Activated naive CD4-positive, alpha-beta T cell treated with Interleukin-2 at 50 U/mL for 16 hours (primary cell): ENCODE measurements at places on chromosomes 11 and 22.
A peak's percentile ranks its signal among the peaks of the same experiment; 100 is the strongest.

DNA sequence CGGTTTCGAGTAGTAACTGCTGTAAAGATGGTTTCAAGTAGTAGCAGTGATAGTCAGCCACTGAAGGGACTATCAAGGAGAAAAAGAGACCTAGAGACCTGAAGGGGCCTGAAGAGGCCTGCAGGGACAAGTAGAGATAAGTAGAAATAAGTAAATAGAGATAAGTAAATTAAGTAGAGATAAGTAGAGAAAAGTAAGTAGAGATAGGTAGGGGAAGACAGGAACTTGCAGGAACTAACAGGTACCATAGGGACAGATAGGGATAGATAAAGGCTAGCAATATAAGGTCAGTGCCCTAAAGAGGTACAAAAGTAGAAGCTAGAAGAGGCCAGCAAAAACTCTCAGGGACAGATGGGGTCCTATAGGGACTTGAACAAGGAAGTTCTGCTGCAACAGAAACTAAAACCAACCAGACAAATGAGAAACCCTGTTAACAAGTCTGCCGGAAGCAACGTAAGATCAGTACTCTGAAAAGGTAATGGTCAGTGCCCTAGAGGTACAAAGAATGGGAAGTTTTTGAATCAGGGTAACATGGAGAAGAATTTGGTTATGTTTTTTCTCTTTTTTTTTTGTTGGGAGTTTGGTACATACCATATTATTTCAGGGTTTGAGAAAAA lies 9.6 kb upstream of the SC5D start:
- no peak for DNase-seq

DNA sequence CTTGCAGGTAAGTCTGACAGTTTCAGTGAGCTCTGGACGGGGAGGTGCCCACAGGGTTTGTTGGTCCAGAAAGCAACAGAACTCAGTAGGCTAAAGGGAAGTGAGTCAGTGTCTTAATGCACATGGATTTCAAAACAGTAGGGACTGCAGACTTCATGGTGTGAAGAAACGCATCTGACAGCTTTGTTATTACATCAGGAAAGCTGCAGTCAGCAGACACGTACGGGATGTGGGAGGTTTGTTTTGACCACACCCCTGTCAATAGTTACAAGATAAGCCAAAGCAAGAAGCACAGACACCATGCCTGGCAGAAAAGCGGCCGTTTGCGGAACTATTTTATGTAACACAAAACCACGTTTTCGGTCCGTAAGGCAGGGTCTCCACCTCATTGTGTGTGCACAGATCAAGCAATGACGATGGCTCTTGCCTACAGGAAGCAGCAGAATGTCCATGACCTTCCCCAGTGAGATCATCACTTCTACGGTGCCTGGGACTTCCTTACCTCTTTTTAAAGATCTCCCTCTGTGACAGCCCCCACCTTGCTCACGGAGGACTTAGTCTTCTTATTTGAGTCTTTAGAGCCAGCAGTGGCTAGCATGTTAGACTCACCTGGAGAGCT lies 58.2 kb upstream of the FTH1 start:
- peak; percentile 64 for DNase-seq

DNA sequence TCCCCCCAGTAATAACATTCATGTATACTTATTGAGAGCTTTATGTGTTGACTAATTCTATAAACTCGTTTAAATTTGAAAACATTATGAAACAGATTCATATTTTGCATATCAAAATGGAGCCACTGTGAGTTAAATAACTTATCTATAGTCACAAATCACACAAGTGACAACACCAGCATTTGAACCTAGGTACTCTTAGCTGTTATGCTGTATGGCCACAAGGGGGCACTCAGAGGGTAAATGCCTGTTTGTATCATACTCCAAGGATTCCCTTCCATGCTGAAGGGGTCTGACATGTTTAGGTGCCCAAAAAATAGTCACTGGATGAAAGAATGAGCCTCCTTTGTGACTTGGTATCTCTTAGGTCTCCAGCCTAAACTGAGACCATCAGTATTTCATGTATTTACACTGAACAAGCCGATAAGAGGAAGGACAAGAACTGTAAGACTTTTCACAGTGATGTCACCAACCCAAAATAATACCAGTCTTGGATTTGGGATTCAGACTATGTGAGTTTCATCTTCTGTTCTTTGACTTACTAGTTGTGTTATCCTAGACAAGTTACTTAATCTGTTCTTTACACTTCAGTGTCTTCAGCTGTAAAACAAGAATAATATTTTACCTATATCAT lies 12.2 kb upstream of the OR52D1 start:
- DNase-seq = peak; percentile 13

DNA sequence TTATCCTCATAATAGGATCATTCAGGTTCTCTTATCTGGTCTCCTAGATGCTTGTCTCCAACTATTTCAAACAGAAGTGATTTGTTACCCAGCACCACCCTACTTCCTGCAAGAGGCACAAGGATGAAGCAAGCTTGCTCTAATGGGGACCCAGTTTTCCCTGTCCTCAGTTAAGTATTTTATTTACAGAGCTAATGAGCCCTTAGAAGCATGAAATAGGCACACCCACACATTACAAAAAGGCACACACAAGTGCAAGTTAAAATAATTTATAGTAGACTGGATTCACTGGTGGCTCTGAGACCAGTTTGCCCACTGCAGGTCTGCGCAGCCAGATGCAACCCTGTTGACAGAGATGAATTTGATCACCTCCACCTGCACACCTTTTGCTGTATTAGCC lies 167.5 kb downstream of the KIRREL3 start:
- no peak for DNase-seq

DNA sequence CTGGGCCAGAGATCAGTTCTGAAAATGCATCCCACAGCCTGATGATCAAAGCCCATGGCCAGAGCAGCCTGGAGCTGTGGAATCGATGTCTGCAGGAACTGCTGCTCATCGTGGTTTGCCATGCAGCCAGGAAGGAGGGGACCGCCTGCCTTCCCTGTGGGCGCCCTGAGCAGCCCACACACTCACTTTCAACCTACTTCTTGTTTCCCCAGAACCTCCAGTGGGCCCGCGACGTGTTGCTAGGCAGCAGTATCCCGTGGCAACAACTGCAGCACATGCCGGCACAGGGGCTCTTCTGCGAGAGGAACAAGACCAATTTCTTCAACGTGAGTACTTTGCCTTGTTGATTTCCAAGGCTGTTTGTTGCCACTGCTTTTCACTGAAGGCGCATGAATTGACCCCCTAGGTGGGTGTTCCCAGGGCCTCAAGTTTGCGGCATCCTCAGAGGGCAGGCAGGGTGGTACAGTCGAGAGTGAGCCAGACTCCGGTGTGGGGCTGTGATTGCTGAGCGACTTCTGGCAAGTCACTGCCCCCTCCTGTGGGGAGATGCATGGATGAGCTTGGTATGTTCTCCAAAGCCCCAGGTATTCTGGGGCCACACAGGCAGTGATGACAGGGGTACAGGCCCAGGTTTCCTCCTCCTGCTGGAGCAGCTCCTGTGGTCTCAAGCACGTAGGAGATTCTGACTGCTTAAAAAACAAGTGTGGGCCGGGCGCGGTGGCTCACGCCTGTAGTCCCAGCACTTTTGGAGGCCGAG lies 47.0 kb upstream of the SUSD2 start:
- DNase-seq = peak; percentile 44

GRCh38 chr11:79274636-79275331 lies 166.0 kb downstream of the TENM4 start:
- DNase-seq = no peak

DNA sequence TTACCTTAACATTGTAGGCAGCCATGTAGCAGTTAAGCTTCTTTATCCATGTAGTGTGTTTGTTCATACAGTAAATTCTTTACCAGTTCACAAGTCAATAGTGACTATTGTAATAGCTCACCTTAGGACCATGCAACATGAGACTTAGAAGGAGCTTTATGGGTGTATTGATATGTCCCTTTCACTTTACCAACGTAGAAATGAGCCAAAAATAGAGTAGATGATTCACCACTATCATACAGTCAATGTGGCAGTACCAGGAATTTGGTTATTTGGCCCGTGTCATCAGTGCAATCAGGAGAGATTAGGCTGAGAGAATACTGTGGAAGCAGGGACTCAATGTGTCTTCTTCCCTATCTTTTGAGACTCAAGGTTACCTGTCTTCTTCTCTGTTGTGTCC lies 4.7 kb downstream of the ZDHHC13 start:
- DNase-seq = no peak

GRCh38 chr11:109929308-109929707 lies 163.9 kb upstream of the ZC3H12C start:
- no peak for DNase-seq
